Right renal cortex interstitium (tissue), 3 donors: ENCODE measurements at places on chromosomes 3 and 15.

DNA sequence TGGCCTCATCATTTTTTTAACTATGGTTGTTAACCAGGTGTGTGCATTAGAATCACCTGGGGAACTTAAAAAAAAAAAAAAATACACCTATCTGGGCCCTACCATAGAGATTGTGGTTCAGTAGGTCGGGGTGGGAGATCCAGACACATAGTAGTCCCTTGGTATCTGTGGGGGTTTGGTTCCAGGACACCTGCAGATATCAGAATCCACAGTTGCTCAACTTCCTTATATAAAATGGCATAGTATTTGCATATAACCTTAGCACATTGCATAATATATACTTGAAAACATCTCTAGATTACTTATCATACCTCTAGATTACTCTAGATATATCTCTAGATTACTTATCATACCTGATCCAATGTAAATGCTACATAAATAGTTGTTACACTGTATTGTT lies 5.0 kb downstream of the IQGAP1 start:
- no peak for DNase-seq

GRCh38 chr15:93603550-93603949 lies 514.5 kb upstream of the RGMA start:
- no peak for DNase-seq

GRCh38 chr15:70318594-70319465 lies 221.1 kb upstream of the TLE3 start:
- DNase-seq, result no peak

DNA sequence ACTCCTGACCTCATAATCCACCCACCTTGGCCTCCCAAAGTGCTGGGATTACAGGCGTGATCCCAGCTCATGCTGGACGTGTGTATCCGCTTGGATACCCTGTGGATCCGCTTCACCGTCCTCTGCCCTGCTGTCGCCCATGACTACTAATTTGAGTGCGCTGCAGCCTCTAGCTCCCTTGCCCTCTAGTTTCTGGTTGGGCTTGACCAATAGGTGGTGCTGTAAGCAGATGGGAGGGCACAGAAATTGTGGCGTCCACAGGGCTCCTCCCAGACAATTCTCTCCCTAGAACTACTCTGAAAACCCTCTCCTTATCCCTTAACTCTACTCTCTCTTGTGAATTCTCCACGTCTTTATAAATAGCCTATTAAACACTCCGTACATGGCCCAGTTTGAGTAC lies 36.2 kb downstream of the ZPLD1 start:
- DNase-seq, result no peak

DNA sequence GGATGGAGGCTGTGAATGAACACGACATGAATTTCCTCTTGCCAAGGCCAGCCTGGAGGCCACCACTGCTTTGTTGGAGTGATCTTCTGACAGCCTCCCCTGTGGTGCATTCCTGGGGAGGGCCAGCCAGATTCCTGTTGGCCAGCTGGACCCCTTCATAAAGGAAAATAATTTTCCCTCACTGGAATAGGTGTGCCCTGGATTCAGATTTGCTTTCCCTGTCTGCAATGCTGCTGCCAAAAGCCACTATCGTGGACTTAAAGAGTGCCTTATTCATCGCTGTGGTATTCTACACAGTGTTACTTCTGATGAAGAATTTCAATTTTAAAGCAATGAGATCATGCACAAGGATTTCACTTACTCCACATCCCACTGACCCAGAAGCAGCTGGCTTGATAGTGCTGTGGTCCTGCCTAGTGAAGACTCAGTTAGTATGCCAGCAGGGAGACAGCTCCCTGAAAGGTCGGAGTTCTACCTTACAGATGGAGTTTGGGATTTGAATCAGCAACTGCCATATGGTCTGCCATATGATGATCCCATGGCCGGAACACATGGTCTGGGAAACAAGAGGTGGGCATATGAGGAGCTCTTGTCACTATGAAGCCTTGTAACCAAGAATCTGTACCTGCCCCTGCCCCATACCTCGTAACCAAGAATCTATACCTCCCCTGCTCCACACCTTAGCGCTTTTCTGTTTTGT lies 145.2 kb downstream of the KLF13 start:
- DNase-seq, result no peak

GRCh38 chr3:104951426-104951825 lies 415.3 kb upstream of the ALCAM start:
- DNase-seq, result no peak
